Stimulated activated CD8-positive, alpha-beta memory T cell treated with anti-CD3 and anti-CD28 coated beads, Interleukin-7, amount 100 ng/mL, for 24 hours (primary cell): ENCODE measurements at places on chromosomes 12 and 14.

- DNase-seq: no peak
Observed at GRCh38 chr14:60090864-60091519, 731 bp upstream of the PCNX4 start.

DNA sequence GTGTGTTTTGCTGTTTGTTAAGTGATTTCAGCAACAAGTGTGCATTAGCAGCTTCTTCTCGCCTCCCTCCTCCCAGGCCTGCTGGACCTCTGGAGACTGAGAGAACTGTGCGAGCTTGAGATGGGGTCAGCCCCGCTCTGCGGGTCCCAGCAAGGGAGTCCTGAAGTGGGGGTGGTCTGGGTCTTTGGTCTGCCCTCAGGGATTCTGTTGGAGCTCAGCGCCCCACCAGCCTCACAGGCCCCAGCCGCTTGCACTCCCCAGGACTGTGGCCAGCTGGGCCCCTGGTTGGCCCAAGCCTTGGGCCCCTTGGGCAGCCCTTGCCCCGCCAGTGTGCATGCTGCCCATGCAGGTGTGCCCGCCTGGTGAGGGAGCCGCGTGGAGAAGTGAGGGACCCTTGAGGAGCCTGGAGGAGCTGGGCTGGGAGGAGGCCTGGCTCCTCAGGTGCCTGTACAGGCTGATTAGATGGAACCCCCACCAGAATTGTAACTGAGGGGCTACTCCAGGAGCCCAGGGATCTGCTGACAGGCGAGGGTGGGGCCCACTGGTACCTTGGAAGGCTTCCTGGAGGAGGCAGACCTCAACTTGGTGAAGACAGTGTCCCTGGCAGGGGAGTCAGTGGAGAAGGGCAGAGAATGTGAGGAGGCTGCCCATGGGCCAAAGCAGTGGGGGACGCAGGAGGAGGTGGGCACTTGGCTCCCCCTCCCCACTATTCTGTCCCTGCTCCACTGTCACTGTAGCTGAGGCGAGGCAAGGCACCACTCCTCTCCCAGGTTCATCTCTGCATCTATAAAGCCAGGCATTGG lies 56.7 kb downstream of the BEGAIN start:
- no peak for DNase-seq

GRCh38 chr14:32453857-32454810 lies 125.0 kb downstream of the AKAP6 start:
- DNase-seq: no peak

DNA sequence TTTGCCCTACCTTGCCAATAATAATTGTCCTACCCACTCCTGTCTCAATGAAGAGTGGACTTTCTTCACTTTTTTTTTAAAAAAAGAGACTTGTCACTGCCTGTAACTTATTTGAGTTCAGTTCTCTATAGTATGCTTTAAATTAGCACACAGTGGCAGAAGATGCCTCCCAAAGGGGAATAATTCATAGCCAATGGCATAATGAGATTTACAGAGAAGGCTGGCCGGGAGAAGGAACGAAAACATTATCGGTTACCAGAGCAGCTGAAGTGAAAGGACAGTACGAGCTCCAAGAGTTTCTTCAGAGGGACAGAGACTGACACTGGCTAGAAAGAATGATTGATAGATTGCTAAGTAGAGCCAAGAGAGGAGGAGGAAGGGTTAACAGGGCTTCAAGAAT lies 356.3 kb downstream of the EMP1 start:
- DNase-seq: no peak

GRCh38 chr14:41607304-41607775 lies 664 bp downstream of the LRFN5 start:
- DNase-seq: no peak

DNA sequence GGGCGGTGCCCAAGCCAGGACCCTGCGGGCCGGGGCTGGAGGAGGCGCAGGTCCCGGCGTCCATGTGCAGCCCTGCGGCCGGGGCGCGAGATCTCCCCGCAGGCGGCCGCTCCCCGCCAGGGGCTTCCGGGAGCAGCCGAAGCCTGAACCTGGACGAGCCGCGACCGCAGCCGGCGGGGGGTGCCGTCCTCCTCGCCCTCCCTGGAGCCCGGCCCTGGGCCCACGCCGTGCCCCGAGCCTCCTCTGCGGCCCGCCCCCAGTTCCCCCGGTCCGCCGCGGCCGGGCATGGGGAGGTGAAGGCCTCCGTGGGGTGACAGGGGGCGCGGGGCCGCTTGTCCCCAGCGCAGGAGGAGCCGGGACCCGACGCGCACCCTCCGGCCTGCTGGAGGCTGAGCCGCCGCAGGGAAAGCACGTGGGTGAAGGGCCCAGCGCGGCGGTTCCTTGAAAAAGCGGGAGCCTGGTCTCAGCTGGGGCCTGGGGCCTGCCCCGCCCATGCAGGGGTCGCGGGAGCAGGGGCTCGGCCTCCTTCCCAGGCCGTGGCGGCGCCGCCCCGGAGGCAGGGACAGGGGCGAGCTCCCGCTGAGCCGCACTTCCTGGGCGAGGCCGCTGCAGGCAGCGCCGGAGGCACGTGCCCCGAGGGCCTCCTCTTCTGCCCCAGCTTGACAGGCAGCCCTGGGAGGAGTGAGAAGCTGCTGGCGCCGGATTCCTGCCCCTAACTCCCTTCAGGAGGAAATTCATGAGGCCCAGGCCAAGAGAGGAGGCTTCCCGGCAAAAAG lies 55.6 kb upstream of the PPP2R5C start:
- DNase-seq: no peak

DNA sequence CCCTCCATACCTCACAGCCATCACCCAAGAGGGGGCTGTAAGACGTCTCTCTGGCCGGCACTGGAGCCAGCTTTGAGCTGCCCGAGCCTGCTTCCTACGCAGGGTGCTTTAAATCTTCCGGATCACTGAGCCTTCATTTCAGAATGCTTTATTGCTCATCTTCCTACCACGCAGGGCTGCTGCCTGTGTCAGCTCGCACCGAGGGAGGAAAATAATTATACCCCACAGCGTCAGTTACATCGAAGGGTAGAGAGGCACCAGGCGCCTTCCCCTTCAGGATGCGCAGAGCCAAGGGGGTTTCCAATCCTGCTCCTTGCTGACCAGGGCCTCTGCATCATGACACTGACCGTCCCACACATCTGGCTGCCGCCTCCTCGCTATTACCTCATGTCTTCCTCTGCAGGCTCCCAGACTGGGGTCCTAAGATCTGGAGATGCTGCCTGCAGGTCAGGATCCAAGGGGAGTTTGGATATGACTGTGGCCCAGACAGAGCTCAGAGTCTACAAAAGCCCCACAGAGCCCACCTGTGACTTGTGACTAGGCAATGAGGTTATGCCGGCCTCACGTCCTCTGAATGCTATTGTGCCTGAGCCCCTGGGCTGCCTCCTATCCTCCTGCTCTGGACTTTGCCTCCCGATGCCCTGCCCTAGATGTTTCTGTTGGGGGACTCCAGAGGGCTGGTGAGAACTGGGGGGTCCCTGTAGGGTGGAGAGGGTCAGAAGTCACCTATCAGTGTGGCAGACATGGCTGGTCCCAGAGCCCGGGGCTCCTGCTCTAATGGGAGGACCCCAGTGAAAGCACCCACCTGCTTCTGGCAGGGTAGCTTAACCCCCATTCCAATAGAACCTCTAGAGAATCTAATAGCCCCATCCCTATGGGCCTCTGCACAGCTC lies 220.3 kb upstream of the RTL1 start:
- no peak for DNase-seq

GRCh38 chr14:75230140-75230792 lies 48.4 kb upstream of the FOS start:
- DNase-seq: peak; percentile 12

GRCh38 chr14:77184396-77185092 lies 2.9 kb downstream of the TMEM63C start:
- no peak for DNase-seq

DNA sequence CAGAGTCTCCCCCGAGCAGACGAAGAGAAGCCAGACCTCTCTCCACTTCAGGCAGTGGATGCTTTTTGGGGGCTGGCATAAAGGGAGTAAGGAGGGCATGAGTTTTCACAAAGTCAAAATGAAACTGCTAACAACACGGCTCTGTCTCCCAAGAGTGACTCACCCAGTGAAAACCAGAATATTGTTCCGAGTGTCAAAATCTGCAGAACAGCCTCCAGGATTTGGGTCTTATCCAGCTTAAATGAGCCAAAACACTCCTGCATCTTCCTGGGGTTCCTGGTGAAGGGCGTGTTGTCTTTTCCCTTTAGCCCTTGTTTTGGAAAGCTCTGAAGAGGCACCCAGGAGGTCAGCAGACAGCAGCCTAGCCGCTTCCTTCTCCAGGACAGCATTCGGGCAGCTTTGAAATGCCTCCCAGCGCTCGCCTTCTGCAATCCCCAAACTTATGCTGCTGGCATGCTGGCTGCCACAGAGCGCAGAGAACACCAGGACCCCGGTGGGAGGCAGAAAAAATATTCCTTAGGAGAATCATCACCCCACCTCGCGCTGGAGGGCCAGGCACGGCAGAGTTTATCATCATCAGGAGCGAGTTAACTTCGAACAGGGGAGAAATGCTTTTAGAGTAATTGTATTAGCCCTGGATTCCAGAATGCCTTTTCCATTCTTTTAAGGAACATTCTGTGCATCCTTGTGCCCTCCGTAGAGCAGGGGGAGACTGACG lies 117.7 kb upstream of the NCOR2 start:
- no peak for DNase-seq

DNA sequence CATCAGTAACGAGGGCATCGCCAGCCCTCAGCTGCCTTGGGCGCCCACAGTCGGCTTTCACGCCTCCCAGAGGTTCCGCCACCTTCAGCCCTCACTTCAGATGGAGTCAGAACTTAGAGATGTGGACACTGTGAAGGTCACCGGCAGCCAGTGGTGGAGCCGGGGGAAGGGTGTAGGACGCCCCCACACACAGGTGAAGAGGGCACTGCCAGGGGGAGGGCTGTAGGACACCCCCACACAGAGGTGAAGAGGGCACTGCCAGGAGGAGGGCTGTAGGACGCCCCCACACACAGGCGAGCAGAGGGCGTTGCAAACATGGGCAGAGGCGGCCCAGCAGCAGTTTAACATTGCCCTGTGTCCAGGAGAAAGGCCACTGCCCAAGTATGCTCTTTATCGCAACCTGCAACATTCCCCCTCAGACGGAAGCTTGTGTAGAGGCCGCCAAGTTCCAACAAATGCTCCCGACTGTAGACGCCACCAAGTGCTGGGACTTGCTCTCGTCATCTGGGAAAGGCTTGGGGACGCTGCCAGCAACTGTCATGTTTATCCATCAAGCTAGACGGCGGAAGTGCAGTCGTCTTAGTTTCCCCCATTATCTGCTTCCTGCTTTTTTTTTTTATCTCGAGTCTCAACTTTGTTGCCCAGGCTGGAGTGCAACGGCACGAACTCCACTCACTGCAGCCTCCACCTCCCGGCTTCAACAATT lies 4.9 kb upstream of the ANKLE2 start:
- DNase-seq: no peak

GRCh38 chr14:101082436-101083384 lies 179.2 kb upstream of the RTL1 start:
- DNase-seq: no peak

DNA sequence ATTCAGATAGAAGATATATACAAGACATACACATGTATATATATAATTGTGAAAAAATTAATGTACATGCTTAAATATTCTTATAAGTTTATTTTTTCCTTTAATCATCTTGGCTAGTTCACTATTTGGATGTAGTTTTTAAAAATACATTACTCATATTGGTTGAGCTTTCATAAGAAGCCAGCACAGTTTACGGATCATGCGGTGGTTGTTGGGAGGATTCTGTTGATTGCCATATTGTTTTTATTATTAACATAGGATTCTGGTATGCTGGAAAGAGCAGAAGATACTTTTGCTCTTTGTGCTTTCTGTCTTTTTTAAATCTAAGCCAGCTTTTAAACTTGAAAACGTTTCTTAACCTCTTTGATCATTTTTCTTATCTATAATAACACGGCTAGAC lies 163.4 kb downstream of the OTOGL start:
- no peak for DNase-seq

GRCh38 chr14:106786697-106787096 lies 1260.3 kb downstream of the TMEM121 start:
- no peak for DNase-seq

GRCh38 chr12:110704231-110704630 lies 15.3 kb upstream of the HVCN1 start:
- DNase-seq: no peak

DNA sequence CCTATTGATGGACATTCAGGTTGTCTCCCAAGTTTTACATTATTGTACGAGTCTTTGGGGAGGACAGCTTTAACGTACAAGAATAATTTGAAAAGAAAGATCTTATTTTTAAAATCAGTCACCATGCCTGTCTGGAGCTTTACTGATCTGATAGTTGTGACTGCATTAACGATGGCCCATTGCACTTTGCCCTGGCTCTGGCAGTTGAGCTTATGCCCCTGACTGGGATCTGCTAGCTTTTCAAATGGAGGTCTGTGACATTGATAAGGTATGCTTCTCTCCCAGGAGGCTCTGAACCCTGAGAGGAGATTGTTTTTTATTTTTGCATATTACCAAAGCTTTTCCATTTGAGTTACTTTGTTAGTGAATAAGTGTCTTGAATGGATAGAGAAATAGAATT lies 17.9 kb upstream of the RAB3IP start:
- no peak for DNase-seq

DNA sequence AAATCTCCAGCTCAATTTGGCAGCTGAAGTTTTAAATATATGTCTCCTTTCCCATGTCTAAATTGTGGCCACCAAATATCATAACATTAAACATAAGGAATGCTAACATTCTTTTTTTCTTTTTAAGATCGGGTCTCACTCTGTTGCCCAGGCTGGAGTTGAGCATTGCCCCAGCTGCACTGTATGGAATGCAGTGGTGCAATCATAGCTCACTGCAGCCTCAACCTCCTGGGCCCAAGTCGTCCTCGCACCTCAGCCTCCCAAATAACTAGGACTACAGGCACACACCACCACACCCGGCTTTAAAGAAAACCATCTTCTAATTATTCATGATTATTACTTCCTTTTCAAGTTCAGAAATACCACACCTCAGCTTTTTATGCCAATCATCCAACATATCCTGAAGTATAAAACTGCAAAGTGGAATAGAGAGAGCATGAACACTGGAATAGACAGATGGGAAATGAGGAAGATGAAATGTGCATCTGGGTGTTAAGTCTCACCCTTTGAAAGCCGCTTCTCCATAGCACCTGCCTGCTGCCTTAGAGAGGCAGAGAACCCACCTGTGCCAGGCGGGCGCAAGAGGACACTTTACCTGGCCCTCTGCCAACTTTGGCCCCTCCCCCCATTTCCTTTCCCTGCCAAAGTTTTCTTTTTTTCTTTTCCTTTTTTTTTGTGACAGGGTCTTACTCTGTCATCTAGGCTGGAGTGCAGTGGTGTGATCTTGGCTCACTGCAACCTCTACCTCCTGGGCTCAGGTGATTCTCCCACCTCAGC lies 2.8 kb upstream of the EML1 start:
- no peak for DNase-seq

- no peak for DNase-seq
Observed at GRCh38 chr14:85744573-85744972, 214.6 kb downstream of the FLRT2 start.

- DNase-seq: no peak
Observed at GRCh38 chr12:66717036-66717673, 38.3 kb upstream of the GRIP1 start.

GRCh38 chr14:54877703-54878021 lies 25.0 kb downstream of the GCH1 start:
- no peak for DNase-seq
